ENCODE measurements at places on chromosomes 5 and 9.

DNA sequence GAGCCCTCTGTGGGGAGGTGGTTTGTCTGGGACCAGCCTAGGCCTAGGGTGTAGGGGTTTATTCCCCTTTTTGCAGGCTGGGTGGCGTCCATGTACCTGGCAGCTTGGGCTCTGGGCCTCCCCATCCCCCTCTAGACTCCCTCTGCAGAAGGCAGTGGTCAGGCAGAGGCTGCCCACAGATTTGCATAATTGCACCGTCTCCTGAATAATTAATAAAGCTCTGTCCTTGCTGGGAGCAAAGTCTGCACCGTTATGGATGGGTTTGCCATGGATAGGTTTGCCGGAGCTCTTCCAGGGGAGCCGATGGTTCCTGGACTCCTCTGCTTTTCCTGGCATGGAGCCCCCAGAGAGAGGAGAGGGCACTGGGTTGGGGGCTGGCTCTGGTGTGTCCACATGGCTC lies 60.4 kb downstream of the DAB2IP start:
- DNase-seq = no peak

GRCh38 chr5:56527174-56527573 lies 288.2 kb upstream of the MAP3K1 start:
- DNase-seq = no peak

DNA sequence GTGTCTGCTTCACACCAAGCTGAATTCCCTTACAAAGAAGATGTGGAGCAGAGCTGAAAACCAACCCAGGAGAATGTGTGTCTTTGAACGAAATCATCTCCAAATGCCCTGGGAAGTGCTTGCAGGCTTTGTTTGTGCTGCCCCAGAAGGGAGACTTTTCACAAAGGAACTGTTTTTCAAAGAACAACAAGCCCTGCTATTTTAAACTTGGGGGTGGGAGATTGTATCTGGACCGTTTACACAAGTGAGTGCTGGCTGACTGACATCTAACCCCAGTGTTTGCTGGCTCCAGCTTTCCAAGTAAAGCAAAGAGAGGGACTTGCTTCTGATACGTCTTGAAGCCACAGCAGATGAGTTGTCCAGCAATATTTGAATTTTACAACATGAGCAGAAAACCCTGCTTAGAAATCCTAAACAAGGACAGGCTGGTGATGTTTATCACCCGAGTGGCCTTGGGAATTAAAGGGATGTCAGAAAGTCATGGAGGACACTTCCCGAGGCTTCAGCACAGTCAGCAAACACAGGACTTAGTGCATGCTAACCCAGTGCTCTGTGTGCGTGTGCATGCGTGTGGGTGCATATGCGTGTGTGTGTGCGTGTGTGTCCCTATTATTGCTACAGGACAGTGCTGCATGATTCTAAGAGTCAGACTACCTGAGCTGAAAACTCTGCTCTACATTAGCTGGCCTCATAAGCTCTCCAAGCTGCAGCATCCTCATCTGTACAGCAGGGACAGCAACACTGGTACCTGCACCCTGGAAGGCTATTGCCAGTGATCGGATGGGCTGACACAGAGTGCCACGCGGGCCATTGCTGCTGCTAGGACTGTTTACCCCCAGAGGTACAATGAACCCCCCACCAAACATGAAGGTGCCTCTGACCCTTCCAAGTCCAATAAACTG lies 1.4 kb downstream of the ADAMTS12 start:
- no peak for DNase-seq

GRCh38 chr5:112065781-112066180 lies 308.8 kb upstream of the NREP start:
- DNase-seq = no peak

- DNase-seq = no peak
These were observed 199.4 kb upstream of the NFIL3 start for GRCh38 chr9:91623004-91623403.

GRCh38 chr9:120477534-120478001 lies 102.4 kb downstream of the CDK5RAP2 start:
- no peak for DNase-seq

DNA sequence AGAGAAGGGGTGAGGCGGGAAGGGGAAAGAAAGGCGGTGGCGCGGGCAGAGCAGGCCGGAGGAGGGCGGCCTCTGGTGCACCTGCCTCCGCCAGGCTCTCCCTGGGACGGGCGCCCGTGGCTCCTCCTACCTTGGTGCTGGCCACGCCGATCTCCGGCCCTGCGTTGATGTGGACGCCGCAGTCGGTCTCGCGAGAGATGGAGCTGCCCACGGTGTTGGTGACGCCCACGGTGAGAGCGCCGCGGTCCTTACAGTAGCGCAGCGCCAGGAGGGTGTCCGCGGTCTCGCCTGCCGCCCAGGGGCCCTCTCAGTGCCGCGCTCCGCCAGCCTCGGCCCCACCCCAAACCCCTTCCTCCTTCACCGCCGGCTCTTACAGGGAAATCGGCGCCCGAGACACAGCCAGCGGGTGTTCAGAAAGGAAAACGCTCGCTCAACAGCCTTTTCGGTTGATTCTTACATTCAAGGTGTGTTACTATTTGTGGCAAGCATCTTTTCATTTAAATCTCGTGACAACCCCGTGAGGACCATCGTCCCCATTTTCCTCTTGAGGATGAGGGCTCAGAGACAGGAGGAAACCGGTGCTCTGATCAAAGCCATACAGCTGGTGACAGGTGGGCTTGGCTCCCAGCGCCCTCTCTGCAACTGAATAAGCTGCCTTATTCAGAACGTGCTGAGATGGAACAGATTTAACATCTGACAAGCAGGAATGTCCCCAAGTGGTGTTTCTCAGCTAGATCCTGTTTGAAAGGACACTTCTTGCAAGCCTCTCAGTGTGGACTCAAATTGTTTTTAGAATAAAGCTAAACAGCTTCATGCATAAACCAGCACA lies 22.0 kb upstream of the MAPK9 start:
- DNase-seq = peak; percentile 74

DNA sequence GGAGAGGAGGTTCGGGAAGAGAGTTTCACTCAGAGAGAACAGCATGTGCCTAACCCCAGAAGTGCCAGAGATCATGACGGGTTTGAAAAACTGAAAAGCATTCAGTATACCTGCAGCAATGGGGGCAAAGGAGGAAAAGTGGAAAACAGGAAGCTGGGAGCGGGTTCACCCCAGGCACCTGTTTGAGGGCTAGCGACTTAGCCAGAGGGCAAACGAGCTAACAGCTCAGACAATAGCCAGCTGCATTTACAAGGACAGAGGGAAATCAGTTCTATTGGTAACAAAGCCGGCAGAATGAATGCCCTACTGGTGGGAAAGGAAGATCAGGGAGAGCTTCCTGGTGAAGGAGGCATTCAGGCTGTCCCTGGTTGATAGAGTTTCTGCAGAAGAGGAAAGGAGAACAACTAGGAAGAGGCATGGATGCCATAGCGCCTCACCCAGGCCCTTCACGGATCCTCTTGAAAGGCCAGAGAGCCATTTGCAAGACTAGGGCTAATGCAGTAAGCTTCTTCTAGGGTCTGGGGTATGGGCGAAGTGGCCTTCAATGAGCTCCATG lies 141.7 kb upstream of the ADRA1B start:
- DNase-seq = no peak

DNA sequence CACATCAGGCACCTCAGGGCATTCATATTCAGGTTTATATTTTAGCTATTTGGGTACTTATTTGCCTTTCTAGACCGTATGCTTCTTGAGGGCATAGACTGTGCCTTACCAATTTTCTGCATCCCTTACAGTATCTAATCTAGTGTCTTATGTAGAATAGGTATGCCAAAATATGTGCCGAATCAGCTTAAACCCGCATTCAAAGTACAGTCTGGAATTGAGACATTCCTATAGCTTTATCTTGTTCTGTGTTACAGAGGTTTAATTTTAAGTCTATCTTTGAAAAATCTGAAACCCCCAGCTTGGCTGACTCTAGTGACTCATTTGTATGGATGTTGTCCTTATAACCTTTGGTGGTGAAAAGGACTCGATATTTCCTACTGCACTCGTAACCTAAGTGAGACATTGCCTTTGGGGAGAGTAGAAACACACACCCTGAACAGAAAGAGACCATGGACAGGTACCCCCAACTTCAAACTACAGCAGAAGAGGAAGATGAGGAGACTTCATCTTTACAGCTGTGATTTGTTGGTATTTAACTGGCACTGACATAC lies 27.0 kb upstream of the TMOD1 start:
- no peak for DNase-seq

DNA sequence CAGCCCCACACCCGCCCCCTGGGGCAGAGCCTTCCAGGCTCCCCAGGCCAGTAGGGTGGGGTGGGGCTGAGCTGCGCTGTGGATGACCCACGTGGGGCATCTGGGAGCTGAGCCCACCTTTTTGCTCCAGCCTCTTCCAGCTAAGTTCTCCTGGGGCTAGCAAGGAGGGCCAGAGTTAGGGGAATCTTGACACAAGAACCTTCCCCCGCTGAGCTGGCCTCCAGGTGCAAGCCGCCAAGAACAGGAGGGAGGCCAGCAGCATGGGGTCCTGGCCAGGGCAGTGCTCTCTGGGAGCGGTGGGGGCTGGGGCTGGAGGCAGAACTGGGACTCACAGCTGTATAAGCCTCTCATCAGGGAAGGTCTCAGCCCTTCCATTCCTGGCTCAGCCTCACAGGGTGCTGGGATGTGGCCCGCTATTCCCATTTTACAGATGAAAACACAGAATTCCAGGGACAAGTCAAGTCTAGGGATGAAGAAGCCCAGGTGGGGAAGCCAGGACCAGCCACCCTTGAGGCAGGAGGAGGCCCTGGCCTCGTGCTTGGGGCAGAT lies 21.5 kb downstream of the SARDH start:
- no peak for DNase-seq

GRCh38 chr9:4986296-4986695 lies 1.2 kb downstream of the JAK2 start:
- DNase-seq = no peak

GRCh38 chr9:123138163-123138562 lies 104.7 kb downstream of the GPR21 start:
- DNase-seq = no peak

DNA sequence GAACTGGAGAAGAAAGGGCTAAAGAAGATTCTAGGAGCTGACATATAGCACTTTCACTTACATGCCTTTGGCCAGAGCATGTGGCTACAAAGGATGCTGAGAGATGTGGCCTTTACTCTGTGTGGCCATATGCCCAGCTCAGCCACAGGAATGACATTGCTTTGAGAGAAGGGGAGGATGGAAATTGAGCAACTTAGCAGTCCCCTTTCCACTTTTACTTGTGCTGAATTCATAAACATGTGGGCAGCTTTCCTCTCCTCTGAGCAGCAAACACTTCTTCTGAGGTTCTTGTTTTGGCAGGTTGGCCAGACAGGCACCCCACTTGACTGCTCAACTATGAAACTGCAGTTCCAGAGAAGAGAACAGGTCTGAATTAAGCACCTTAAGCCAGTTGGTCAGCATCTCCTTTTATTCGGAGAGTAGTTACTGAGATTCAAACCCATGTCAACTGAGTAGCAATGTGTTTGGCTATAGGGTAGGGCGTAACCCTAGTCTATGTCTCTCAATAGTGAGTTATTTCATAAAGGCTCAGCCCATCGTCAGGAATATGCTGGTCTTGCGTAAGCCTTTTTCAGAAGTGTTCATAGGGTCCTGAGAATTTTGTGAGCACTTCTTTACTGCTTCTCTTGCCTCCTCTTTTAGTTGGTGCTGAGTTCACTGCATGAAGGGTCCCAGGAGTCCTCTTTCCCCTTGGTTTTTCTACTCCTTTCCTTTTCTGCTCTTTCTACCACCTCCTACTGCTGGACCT lies 134.5 kb downstream of the PALM2AKAP2 start:
- DNase-seq = no peak

DNA sequence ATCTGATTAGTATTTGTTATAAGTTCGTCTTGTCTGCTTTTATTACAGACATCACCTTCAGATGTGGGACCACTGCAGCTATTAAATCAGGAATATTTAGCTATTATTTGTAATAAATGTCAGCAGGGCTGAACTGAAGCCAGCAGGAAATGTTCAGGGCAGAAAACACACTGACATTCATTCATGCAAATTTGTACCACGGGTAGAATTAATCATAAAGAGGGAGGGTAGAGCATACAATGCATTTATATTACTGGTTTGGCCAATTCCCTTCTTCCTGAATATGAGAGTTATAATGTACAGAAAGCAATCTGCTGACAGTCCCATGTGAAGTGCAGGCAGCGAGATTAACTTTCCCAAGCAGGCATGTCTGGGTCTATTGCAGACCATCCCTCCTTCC lies 117.3 kb upstream of the NUDT12 start:
- no peak for DNase-seq

DNA sequence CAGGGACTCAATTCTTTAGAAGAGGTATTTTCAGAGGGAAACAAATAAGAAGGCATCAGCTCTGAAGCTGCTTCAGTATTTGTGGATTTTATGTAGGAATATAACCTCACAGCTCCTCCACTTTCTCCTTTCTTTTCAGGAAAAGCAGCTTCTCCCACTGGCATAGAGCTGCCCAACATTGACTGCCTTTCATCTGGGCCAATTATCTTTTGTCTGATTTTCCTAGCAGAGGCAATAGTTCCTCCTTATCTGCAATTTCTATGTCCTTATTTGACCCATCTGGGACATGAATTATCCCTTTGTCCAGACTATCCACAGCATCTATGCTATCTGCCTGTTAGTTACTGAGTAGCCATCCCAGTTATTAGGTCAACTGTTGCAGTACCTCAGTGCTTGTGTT lies 1671.2 kb upstream of the ACO1 start:
- DNase-seq = no peak

GRCh38 chr9:98236901-98237487 lies 18.5 kb downstream of the TBC1D2 start:
- no peak for DNase-seq
